ENCODE measurements at places on chromosomes 13 and 19.

GRCh38 chr13:21822029-21822428 lies 151.2 kb downstream of the FGF9 start:
- DNase-seq, result no peak

- no peak for DNase-seq
These were observed 4.2 kb upstream of the ICAM1 start for GRCh38 chr19:10266706-10267105.

DNA sequence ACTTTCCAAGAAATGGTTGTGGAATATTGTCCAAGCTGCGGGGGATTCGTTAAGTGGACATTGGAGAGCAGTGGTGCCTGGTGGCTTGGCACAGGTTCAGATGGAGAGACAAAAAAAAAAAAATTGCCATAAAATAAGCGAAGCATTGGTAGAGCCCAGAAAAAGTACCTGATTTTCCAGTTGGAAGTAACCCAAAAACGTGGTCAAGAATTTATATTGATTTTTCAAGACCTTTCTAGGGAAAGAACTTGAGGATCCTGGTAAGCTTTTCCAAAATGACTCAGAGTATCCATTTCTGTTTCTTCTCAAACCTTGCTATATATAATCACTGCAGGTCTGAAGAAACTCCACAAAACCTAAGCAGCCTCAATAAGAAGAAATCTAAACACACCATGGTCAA lies 94.6 kb downstream of the ING1 start:
- no peak for DNase-seq

DNA sequence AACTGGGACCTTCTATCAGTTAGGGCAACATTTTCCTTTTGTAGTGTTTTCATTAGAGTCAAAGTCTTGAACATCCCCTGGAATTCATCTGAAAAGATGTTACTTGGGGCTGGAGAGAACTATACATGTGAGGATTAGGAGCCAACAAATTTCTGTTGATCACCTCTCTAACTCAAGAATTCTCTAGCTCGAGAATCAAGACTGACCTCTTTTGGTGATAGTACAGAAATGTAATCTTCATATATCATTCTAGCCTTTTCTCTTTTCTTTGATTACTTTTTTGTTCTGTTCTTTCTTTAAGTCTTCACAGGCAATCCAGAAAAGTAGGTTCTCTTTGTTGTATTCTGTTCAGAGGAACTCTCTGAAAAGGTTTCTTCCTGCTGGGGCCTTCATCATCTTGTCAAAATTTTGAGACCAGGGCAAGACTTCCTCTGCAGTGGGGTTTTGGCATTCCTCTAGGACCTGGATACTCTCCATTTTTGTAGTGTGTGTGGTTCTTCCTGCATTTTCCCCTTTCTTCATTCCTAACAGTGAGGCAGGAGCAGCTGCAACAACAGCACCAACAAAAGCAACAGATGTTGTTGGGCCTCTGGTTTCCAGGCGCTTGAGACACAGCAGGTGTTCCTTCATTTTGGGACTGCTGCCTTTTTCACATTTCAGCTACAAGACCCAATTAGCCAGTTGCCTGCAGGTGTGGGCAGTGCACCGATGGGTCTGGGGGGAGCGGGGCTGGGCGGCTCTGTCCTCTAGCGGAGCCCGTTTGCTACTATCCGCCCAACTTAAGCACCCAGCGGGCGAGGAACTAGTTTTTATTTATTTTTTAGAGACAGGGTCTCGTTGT lies 26.2 kb downstream of the ELF1 start:
- peak; percentile 64 for DNase-seq

DNA sequence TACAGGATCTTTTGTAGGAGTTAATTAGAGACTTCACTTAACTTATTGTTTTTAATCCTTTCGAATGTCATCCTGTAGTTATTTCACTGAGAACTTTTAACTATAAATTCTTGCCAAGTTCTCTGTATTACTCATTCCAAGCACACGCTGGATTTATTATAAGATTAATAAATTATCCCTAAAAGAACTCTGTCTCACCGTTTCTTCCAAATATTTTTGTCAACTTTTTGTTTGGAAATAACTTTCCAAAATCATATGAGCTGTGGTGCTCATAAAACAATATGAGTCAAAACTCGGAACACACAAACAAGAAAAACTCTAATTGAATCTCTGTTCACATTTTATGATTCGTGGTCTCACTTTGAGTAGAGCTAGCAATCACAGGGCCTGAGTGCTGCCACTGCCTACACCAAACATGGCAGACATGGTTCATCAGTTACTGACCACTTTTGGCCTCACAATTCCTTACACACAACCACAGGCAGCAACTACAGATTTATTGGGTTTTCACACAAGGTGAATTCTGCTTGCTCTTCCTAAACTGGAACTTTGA lies 412.0 kb downstream of the FGF14 start:
- no peak for DNase-seq

DNA sequence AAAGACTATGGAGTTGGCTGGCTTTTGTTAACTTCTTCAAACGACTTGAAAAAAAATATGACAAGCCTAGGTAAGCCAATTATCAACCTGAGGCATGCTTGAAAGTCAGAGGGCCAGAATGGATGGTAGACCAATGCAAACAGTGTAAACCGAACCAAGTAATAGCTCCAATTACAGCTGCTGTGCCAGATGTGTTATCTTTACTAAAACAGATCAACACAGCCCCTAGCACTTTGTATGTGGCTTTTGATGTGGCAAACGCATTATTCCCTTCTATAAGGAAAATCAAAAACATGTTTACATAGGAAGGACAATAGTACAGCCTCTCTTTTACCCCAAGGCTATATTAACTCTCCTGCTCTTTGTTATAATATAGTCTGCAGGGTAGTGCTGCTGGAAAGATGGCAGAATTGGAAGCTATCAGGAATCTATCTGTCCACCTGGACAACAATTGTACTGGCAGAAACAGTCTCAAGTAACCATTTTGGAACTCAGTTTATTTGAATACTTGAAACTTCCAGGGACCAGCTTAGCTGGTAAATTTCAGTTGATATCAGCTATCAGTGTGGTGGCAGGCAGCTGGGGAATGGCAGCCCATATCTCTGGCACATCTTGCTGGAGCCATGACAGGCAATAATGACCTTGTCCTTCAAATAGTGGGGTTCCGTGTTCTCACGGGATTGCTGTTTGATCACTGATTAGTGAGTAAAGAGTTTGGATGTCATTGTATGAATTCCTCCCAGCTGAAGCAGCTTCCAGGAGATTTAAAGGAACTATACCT lies 144.4 kb upstream of the WASF3 start:
- no peak for DNase-seq

DNA sequence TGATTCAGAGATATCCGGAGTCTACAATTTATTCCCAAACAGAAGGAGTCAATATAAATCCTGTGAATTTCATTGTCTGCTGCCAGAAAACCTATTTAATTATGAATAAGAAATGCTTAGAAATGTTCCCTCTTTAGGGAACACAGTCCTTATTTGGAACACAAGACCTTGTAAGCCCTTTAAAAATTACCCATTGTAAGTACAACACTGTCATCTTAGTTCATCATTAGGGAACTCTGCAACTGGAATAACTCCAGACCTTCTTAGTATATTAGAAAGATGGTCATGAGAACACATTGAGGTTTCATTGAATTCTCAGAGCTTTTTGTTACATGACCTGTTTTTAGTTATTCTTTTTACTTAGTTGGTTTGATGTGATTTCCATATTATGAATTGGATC lies 548.5 kb upstream of the KLF12 start:
- no peak for DNase-seq

- no peak for DNase-seq
These were observed 5.4 kb upstream of the LGALS7 start for GRCh38 chr19:38778733-38779132.

GRCh38 chr19:19540064-19540714 lies 2.1 kb downstream of the CILP2 start:
- no peak for DNase-seq

GRCh38 chr19:43797118-43797517 lies 5.1 kb downstream of the LYPD5 start:
- DNase-seq, result no peak

- no peak for DNase-seq
These were observed 2295.4 kb downstream of the PCDH9 start for GRCh38 chr13:64934569-64935362.

DNA sequence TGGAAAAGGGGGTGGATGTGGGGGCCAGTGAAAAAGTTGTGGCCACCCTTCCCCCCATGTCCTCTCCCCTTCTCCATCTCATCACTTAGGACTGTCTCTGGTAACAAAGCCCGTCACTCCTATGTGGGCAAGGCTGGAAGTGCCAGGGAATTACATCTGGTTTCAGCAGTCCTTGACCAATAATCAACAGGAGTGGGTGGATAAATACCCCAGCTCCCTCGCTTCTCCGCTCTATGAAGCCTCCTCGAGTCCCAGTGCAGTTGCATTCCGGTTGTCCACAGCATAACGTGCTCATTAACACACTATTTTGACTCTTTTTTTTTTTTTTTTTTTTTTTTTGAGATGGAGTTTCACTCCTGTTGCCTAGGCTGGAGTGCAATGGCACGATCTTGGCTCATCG lies 31.5 kb downstream of the MYO1F start:
- no peak for DNase-seq

DNA sequence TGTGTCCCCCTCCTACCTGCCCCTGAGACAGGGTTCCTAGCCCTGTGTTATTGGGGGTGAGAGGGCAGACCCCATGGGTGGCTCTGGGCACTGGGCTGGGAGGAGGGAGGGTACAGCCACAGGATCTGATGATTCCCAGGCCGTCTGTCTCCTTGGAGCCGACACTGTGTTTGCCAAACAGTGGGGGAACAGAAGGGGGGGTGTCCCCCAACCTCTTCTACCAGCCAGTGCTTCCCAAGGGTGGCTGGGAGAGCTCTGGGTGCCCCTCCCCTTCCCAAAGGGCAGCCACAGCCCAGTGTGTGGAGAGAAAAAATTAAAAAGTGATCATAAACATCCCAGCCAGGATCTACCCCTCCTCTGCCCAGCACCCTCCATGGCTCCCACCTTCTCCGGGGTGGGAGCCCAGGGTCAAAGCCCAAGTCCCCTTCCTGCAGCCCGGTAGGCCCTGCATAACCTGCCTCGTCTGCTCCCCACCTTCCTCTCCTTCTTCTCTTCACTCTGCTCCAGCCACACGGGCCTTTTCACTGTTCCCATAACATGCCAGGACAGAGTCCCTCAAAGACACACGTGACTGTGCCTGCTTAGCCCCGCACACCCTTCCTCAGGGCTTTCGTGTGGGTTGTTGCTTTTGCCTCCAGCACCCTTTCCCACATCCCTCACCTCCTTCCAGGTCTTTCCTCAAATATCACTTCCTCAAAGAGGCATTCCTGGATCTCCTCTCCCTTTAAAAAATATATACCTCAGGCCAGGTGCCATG lies 1.4 kb upstream of the PLIN4 start:
- DNase-seq, result no peak

GRCh38 chr19:47839913-47840312 lies 18.2 kb downstream of the CRX start:
- DNase-seq, result peak; percentile 79

GRCh38 chr13:26326562-26326961 lies 72.6 kb downstream of the CDK8 start:
- DNase-seq, result no peak

DNA sequence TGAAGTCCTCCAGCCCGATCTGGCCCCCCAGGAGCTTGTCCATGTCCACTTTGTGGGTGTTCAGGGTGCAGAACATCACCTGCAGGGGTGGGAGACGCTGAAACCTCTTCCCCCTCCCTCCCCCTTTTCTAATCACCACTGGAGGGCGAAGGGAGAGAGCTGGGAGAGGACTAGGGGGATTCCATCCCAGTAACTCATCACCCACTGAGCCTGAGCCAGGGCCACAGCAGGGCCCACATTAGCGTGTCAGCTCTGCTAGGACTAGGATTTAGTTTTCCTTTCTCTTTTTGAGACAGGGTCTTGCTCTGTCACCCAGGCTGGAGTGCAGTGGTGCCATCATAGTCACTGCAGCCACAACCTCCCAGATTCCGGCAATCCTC lies 5.5 kb upstream of the PTGER1 start:
- DNase-seq, result no peak

DNA sequence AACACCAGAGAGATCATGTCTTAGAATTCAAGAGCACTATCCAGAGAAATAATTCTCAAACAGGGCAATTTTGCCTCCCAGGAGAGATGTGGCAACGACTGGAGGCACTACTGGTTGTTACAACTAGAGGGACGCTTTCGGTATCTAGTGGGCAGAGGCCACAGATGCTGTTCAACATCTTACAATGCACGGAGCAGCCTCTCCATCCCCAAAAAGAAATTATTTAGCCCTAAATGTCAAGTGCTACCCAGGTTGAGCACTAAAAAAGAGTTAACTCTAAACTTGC lies 78.6 kb downstream of the ABCC4 start:
- no peak for DNase-seq

- no peak for DNase-seq
These were observed 402 bp upstream of the DYRK1B start for GRCh38 chr19:39834287-39834841.

GRCh38 chr13:23140492-23140891 lies 40.3 kb upstream of the SGCG start:
- no peak for DNase-seq

DNA sequence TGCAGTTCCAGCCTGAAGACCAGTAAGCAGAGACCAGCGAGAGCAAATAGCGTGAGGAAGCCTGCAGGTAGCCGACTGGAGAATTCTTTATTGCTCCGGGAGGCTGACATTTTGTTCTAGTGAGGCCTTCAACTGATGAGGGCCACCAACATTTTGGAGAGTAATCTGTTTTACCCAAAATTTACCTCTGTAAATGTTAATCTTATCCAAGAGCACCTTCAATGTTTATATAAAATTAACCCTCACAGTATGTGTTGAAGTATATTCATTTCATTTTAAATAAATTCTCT lies 546.4 kb upstream of the SLITRK5 start:
- DNase-seq, result peak; percentile 48

GRCh38 chr19:41264581-41265394 lies 616 bp downstream of the HNRNPUL1 start:
- DNase-seq, result peak; percentile 69

DNA sequence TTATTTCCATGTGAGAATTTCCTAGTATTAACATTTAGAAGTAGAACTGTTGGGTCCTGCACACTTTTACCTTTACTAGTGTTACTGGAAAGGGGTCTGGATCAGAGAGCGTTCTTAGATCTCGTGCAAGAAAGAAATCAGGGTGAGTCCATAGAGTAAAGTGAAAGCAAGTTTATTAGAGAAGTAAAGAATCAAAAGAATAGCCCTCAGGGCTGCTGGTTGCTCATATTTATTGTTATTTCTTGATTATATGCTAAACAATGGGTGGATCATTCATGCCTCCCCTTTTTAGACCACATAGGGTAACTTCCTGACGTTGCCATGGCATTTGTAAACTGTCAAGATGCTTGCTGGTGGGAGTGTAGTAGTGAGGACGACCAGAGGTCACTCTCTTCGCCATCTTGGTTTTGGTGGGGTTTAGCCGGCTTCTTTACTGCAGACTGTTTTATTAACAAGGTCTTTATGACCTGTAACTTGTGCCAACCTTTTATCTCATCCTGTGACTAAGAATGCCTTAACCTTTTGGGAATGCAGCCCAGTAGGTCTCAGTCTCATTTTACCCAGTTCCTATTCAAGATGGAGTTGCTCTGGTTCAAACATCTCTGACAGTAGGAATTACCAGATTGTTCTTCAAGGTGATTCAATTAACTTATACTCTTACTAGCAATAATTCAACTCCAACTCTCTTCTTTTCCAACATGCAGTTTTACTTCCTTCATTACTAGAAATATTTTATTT lies 27.4 kb downstream of the NDFIP2 start:
- DNase-seq, result no peak

GRCh38 chr19:18280247-18281081 lies 958 bp downstream of the JUND start:
- DNase-seq, result peak; percentile 66

All from islet precursor cell (in vitro differentiated cells).